Liver (tissue), 10 donors: ENCODE measurements at places on chromosomes 11 and 22. TPM values are rescaled to one million over a fixed set of nuclear protein-coding genes. Genes with fewer than 3 reads are reported as not detected.
A peak's percentile ranks its signal among the peaks of the same experiment; 100 is the strongest.

DNA sequence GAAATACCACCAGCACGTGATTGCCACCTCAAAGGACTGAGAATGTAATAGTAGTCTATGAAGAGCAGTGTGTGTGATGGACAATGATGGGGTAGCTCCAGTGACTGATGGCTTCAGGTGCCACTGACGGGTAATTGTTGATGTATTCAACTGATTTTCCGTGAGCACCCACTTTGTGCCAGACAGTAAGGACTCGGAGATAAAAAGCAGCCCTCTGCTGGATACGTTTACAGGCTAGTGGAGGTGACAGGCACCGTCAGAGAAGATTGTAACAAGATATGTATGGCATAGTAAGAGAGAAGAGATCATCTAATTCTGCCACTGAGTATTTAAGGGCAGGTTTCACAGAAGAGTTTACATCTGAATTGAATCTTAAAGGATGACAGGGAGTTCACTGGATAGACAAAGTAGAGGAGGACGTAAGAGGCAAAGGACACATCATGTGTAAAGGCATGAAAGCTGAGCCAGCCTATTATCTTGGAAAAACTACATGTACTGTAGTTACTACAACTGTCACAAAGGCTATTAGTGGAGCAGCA is 1.1 kb upstream of the ENTHD1 start:
- no peak for DNase-seq

- no peak for DNase-seq
These were observed 17.7 kb upstream of the MICAL2 start for GRCh38 chr11:12092714-12093113.

- peak; percentile 51 for DNase-seq
These were observed 555.8 kb downstream of the BUD13 start for GRCh38 chr11:116217006-116217405.

DNA sequence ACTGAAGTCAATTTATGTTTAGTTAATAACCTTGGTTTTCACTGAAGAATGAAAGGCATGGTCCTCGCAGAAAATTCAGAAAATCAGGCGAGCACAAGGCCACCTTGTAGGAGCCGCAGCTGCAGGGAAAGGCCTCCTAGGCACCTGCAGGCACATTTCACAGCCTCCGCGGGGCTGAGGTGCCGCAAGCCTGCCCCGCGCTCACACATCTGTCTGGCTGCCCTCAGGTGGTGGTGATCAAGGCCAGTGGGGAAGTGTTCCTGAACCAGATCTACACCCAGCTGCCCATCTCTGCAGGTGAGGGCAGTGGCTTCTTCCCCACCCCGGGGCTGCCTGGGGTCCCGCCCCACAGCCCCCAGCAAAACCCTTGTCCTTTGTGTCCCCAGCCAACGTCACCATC is 10.5 kb downstream of the MUC5AC start:
- no peak for DNase-seq

TRIM49C gene
- not detected for polyA plus RNA-seq

- no peak for DNase-seq
These were observed 86.6 kb upstream of the CHRM4 start for GRCh38 chr11:46478196-46478595.

- DNase-seq = no peak
These were observed 13.0 kb downstream of the GUCD1 start for GRCh38 chr22:24541681-24542515.

CEP57 gene
- polyA plus RNA-seq = 11.2 TPM
